Left lobe of liver (tissue), 2 donors: ENCODE measurements at places on chromosomes 6 and 20.

GRCh38 chr20:44187054-44187771, at the start of gene JPH2:
Gene JPH2 (minus strand): TSS chr20:44187188. CDS start chr20:44186705, 483 bp downstream.
- no peak for DNase-seq

GRCh38 chr6:9086331-9086730, 651.0 kb upstream of the SLC35B3 start:
- no peak for DNase-seq

GRCh38 chr20:23188377-23189169, 102.4 kb upstream of the CD93 start:
- DNase-seq: no peak

GRCh38 chr6:144179237-144179636, 28.9 kb downstream of the STX11 start:
- DNase-seq: no peak
